ENCODE measurements at places on chromosomes 5 and 9.

DNA sequence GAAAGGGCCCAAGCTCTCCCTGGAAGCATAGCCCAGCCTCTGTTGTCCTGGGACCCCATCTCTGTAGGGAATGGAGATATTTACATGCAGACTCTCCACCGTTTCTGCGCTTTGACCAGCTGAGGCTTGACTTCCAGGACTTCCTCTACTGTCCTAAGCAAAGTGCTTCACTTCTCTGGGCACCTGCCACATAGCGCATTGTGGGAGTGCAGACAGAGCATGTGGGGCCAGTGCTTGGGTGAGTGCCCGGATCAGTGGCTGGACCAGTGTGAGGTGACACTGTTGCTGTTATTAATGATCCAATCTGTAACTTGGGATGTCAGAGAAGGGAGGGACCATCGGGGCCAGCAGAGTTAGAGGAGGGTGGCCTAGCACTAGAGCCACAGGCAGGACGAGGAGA lies 10.5 kb downstream of the CXCL14 start:
- no peak for DNase-seq

GRCh38 chr9:82549174-82549821 lies 513.6 kb downstream of the RASEF start:
- no peak for DNase-seq

DNA sequence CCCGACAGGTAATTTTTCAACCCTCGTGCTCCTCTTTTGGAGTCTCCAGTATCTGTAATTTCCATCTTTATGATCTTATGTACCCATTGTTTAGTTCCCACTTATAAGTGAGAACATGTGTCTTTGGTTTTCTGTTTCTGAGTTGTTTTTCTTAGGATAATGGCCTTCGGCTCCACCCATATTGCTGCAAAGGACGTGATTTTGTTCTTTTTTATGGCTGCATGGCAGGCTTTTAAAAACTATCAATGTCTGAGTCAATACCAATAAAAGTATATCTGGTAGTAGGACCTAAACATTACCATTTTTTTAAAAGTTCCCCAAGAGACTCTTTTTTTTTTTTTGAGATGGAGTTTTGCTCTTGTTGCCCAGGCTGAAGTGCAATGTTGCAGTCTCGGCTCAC lies 3.9 kb upstream of the SLC26A2 start:
- DNase-seq = no peak

DNA sequence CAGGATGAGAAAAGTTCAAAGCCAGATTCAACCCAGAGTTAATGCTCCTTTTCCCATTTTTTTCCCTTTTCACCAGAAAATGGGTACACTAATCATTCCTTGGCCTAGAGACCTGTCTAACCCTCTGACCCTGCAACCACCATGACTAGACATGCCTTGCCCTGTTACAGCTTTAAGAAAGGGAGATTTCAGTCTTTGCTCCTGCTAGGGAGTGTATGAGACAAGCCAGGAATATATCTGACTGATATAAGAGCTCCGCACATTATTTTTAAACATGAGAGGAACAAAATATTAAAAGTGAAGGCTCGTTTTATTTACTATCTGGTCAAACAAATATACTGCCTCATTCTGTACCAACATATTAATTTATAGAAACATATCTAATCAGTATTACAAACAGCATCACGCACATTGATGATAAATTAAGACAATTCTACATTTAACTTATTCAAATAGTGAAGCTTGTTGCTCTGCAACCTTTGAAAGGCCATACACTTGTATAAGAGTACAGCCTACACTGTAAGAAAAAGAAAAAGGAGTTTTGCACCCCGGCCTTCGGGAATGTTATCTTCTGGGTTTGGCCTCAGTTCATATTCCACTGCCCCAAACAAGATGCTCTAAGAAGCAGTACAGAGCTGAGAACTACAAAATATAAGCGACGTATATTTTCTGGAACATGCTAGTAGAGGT lies 132.7 kb downstream of the FBXL17 start:
- no peak for DNase-seq

DNA sequence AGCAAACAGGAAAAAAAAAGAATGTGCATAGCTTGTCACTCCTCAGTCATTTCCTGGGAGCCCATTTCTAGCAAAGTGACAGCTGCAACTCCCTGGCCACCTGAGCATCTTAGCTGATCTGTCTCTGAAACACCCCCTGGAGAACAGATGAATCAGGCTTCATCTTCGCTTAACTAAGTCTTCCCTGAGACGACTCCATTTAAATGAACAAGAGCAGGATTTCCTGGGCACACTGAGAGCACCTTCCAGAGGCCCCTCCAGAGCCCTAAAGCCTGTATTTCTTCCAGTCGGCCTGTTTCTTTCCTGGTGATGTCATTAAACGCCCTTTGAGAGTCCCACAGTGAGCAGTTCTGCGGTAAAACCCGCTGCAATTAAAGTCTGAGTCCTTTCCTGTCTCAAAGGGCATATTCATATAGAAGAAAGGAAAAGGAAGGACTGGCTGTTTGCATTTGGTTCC lies 13.9 kb downstream of the TGFBI start:
- DNase-seq = no peak

GRCh38 chr9:121082075-121082474 lies 7.3 kb downstream of the CNTRL start:
- no peak for DNase-seq

DNA sequence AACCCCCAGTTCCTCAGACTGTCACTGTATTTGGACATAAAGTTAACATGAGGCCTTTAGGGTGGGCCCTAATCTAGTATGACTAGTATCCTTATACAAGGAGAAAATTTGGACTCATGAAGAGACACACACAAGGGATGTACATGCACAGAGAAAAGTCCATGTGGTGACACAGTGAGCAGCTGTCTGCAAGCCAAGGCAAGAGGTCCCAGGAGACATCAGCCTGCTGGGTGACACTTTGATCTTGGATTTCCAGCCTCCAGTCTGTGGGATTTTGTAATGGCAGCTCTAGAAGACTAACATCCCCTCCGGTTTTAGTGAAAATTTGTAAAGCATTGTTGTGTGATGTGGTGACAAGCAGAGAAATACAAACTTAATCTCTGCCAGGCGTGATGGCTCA lies 66.1 kb downstream of the RAI14 start:
- DNase-seq = no peak

- no peak for DNase-seq
These were observed 15.9 kb downstream of the RETREG1 start for GRCh38 chr5:16600946-16601345.

- DNase-seq = no peak
These were observed 373.1 kb upstream of the SMC2 start for GRCh38 chr9:103721056-103721455.

- no peak for DNase-seq
These were observed 51.5 kb upstream of the HRH2 start for GRCh38 chr5:175606409-175606808.

GRCh38 chr5:176447591-176447977 lies 601 bp upstream of the FAF2 start:
- DNase-seq = no peak

DNA sequence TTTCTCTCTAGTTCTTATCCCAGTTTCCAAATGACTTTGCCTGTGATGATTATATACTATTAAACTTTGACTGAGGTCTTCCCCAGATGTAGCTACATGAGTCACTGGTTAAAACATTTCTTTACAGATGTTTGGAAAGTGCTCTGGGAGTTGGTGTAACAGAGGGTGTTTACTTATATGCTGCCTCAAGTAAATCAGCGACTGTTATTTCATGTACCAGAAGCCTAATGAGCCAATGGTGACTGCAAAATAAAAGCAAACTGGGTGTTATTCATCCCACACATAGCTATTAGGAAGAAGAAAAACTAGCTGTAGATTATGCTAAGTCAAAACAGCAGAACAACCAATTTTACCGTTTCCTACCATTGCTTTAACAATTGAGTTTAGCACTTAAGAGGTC lies 929.7 kb upstream of the SEMA6A start:
- DNase-seq = no peak

Data from esophagus squamous epithelium (tissue), 5 donors.